ENCODE measurements at places on chromosomes 3 and 15.

DNA sequence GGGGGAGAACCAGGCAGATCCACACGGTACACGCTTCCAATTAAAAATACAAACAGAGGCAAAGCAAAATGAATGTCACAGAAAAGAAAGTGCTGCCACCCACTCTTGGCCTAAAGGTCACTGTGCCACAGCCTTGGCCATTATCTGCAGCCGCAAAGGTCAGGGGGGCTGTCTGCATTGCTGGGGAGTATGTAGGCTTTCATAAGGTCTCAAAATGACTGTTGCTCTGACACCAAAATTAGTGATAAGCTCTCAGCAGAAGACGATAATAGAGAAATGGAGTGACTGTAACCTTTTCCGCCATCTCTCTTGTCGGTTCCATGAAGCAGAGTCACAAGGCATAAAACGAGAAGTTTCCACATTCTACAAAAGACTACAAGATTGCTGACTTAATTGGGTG is 374.2 kb upstream of the ICE2 start:
- no peak for DNase-seq

- no peak for DNase-seq
Measured at GRCh38 chr3:122353893-122354401, 28.9 kb downstream of the CSTA start.

DNA sequence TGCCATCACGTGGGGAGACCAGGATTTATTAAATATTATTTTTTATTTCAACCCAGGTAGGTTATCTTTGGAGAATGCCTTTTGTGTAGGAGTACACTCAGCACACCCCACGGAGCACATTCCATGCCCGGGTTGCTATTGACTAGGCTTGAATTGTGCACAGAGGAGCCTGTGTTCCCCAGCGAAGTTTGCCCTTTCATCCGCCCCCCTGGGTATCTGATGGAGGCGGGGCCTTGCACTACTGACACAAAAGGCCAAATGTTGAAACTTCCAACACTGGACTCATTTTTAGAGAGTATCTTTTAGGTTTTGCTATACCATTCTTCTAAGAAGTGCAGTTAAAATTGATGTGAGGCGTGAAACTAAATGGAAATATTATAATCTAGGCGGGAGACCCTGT is 39.3 kb upstream of the PPP4R2 start:
- no peak for DNase-seq

DNA sequence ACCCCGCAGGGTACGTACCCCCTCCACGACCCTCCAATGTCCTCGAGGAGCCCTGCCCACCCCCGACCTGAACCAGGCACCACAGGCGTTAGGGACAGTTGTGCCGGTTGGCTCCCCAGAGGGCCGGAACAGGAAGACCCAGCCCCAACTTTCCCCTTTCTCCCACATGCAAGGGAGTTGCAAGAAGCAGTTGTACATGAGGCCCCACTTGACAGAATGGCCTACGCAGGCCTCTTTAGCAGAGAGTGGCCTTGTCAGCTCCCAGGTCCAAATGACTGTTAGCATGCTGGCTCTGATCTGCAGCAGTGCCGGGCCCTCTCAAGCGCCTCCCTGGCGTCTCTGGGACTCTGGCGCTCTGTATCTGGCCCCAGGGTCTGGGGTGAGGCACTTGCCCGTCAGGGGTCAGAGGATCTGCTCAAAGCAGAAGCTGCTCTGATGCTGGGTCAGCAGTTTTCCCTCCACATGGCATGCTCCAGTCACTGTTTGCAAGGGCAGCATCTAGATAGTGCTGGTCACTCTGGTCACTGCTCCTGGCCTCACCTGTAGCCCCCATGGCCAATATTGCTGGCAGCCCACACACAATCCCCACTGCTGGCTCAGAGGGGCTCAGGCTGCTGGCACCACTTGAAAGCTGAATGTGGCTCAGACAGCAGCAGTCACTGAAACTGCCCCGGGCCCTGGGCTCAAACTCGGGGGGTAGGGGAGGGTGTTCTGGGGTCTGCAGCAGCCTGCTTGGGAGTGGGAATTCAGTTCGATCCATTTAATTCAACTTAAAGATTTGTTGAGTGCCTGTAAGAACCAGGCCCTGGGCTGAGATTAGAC is 254.5 kb downstream of the FAM43A start:
- no peak for DNase-seq

GRCh38 chr3:98817547-98818041 is 54.5 kb downstream of the ST3GAL6 start:
- no peak for DNase-seq

- no peak for DNase-seq
Measured at GRCh38 chr3:42914771-42915515, 9.0 kb downstream of the ZNF662 start.

DNA sequence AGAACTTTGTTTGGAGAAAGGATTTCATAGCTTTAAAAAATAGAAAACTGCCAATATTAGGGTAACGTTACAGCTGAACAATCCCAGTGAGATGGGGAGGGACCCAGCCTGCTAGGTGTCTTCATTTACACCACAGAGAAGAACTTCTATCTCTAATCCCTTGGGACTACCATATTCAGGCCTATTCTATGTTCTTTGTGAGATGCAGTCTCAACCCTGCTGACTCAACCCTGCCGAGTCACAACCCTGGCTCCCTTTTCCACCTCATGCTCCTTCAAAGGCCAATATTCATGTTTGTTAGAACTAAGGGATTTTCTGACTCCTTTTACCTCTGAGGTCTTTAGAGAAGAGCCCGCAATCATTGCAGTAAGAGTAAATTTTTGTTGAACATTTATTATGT is 350.5 kb downstream of the EPHB1 start:
- DNase-seq: no peak

DNA sequence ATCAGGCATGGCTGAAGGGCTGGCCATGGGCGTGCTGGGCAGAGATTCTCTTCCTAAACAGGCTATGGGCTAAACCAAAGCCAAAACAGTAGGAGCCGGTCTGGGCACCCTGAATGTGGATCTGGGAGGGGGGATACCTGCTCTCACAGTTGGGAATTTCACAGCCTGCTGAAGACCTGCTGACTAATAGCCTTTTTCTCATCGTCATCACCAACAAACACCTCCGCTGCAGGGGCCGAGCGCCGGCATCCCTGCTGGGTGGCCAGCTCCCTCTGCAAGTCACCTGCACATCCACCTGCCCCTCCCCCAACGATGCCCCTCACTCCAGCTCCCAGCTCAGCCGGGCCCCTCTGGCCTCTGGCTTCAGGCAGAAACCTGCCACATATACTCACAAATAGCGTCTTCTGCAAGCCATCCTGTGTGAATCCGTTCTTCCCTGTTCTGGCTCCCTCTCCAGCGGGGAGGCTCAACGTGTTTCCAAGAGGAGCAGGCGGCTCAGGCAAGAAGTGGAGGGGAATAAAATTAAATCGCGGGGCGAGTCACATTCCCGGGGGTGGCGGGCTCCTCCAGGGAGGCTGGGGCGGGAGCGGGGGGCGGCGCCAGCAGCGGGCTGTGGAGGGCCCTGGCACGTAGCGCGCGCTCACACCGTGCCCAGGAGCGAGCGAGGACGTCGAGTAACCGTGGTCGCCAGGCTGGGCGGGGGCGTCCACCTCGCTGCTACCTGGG is 466 bp downstream of the IQSEC1 start:
- no peak for DNase-seq

DNA sequence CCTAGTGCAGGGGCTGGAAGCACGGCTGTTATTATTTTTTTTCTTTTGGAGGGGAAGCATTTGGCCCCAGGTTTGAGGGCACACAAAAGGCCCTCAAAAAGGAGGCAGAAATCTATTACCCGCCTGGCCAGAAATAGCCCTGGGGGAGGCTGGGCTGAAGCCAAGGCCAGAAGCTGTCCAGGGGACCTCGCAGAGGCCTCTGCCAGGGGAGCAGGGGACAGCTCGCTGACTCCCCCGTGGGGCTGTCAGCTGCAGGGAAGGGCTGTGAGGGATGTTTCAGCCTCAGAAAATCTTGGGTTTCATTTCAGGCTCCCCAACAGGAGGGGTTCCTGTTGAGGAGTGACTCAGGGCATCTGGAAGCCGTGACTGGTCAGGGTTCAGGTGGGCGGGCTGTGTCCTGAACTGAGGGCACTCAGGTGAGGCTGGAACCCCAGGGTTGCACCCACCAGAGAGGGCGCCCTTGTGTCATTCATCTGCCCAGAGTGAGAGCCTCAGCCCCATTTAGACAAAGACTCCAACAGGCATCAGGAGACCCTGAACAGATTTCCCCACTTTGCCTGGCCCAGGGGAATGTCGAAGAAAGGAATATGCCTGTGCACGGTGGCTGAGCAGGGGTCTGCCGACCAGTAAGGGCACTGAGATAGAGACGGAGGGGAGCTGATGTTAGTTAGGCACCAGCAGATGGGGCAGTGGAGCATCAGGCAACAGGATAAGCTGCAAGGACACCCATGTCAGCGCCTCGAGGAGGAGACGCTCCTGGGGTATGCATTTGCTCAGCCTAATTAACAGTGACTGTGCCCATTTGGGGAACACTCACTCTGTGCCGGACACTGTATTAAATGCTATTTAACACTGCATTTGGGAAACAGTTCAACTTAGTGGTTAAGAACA is 43.5 kb upstream of the SLC6A11 start:
- no peak for DNase-seq

DNA sequence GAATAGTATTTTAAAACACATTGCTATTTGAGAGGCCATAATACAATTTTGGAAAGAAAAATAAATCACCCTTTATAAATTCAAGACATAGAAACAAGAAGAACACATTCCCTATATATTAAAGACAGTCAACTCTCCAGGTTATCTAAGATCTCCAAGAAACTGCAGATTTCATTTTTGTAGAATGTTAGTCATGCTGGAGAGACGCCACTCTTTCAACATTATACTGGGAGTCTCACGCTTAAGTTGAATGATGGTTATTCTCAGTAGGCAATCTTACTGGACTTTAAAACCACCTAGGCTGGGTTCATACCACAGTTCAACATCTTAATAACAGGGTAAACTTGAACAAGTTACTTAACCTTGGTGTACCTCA is 3.6 kb upstream of the CHRM5 start:
- DNase-seq: no peak

DNA sequence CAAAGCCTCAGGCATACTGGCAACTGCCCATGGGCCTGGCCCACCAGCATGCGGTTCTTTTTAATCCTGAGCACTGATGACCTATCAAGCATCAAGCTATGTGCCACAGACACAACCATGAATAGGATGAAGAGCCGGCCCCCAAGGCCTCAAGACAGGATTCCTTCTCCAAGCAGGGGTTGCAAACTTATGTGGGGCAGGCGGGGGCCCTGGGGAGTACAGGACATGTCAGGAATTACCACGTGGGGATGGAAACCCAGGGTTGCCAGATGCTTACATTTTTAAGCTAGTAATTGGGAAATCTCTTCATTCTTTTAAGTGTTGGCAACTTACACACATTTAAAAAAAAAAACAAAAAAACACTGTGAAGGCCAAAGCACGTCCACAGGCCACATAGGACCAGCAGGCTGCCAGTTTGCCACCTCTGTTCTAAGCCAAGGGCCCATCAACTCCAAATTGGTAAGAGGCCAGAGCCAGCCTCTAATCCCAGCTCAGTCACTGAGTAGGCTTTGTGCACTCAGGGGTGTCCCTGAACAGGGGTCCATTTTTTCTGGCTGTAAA is 32.8 kb downstream of the BDH1 start:
- DNase-seq: no peak

GRCh38 chr3:129398803-129399144 is 29.7 kb downstream of the EFCAB12 start:
- peak; percentile 3 for DNase-seq

- DNase-seq: no peak
Measured at GRCh38 chr3:10294030-10294586, 1.4 kb upstream of the GHRL start.

GRCh38 chr3:159260049-159260662 is 458.3 kb downstream of the MFSD1 start:
- DNase-seq: no peak

DNA sequence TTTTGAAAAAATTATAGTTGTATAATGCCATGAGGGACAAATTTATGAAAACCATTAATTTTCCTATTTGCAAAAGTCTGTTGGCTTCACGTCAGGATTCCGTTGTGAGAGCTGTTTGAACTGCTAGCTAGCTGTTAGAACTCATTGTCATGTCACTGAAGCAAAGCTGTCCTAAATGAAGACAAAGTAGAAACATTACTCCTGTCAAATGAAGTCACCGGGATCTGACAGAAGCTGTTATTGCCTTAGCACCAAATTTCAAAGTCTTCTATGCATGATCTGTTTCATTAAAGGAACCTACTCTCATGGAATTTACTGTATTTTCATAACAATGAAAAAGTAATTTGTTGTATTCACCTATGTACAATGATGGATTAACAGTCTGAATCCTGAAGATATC is 479.8 kb downstream of the PLOD2 start:
- no peak for DNase-seq

- DNase-seq: no peak
Measured at GRCh38 chr3:186166491-186167288, 57.8 kb upstream of the ETV5 start.

- no peak for DNase-seq
Measured at GRCh38 chr3:160097478-160097877, 108.8 kb downstream of the IL12A start.

- DNase-seq: peak; percentile 18
Measured at GRCh38 chr3:46378426-46378942, 7.7 kb downstream of the CCR5 start.

DNA sequence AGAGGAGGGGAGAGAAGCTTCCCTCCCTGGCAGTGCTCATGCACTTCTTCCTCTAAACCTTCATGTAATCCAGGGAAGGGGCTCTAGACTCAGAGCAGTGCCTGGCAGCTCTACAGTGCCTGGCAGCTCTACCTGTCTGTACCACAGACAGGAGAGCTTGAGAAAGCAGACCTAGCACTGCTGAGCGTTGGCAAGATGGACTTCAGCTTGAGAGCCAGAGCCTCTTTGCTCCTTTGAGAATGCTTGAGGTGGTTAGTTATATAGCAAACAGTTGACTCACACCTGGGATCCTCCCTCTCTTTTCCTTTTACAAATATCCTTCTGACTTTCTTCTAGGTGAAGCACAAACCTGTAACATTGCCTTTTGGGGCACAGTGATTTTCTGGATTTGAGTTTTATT is 20.9 kb downstream of the FBXO22 start:
- no peak for DNase-seq

DNA sequence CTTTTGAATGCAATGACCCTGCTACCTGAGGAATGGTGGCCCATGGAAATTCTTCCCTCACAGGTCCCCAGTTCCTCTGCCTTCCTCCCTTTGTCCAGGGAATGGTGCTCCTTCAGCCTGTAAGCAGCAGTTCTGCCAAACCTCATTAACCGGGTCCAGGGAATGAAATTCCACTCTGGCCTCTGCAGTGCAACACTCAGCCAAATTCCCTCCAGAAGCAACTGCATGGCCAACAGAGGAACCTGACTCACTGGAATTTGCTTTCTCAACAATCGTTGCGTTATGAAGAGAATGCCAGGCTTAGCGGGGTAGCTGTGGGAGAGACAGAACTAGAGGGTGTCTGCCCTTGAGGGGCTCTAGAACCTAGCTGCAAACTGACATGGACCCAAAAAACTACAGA is 449.4 kb upstream of the PROK2 start:
- DNase-seq: no peak

GRCh38 chr3:160916472-160916871 is 160.4 kb downstream of the PPM1L start:
- no peak for DNase-seq

GRCh38 chr3:54008099-54008498 is 114.3 kb upstream of the CACNA2D3 start:
- no peak for DNase-seq

Measured in effector memory CD4-positive, alpha-beta T cell (primary cell).